ENCODE measurements at places on chromosomes 11 and 22.

- DNase-seq = no peak
Observed at GRCh38 chr11:68792400-68792966, 41.2 kb upstream of the TESMIN start.

- no peak for DNase-seq
Observed at GRCh38 chr11:74019104-74019738, 10.3 kb upstream of the UCP3 start.

- DNase-seq = no peak
Observed at GRCh38 chr11:114215871-114216795, 80.1 kb upstream of the NNMT start.

DNA sequence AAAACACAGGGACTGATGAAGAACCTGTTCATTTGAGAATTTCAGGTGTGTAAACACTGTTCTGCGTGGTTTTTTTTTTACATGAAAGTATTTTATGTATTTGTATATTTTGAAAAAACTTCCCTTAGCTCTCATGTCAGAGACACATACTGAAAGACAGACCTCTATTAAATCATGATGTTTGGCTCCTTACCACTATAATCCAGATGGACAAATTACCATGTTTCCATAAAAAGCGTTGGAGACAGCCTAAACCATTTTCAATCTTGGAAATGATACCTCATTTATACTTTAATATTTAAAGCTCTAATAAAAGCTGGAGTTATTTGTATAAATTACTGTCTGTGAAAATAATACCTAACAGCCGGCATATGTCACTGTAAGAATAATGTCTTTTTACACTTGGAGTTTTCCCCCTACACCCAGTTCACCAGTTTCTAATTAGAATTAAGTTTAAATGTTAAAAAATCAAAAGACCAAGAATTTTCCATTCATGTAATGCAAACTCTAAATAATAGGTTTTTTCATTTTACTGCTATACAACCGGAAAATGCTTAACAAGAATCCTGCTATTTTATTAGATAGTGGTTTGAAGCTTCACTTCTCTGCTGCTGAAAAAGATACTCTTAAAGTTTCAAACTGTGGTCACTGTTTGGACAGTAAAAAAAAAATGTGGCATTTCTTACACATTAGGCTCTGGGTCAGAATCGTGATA is 30.8 kb downstream of the APLP2 start:
- DNase-seq = no peak

- DNase-seq = peak; percentile 95
Observed at GRCh38 chr11:31810779-31811647, at the start of gene PAX6. Gene PAX6, minus strand, starts transcription at chr11:31811322. Its CDS starts 4,911 bp downstream, at chr11:31806411.

DNA sequence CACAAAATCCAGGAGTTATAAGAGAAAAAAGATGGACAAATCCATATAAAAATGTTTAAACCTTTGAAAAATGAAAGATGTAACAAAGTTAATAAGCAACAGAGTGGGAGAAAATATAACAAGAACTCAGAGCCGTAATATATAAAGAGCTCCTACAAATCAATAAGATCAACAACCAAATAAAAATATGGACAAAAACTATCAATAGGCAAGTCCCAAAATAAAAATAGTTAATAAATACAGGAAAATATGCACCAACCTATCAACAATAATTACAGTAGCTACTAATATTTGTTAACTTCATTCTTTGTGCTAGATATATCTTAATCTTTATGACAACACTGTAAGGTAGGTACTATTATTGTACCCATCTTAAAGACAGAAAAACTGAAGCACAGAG is 2.8 kb downstream of the CARD10 start:
- no peak for DNase-seq
